T-cell (primary cell): ENCODE measurements at places on chromosomes 5 and 9.

GRCh38 chr5:38724301-38725030, 121.3 kb upstream of the OSMR start:
- DNase-seq: no peak
- no peaks in the 10 kb centered on the region for H3K4me1 ChIP-seq
- H3K27ac ChIP-seq: no peak overlapping the region
- no peaks in the 10 kb centered on the region for H3K36me3 ChIP-seq
- H3K4me3 ChIP-seq: no peak overlapping the region

DNA sequence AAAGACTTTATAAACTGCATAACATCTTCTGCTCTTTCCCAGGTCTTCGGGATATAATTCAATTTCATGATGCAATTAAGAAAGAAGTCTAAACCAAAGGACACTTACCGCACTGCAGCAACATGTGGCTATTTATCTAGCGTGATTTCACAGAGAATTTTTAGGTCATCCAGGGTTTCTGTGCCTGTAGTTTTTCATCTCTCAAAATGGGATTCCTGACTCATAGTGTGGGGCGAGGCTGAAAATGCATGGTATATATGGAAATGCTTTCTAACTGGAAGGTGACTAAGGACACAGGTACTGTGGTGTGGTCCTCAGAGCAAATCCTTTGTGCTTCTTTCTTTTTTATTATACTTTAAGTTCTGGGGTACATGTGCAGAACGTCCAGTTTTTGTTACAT, 557.7 kb upstream of the KLF4 start:
- H3K27me3 ChIP-seq: no peaks in the 10 kb centered on the region
- DNase-seq: no peak

GRCh38 chr9:92185681-92186080, 70.5 kb upstream of the SPTLC1 start:
- no peaks in the 10 kb centered on the region for H3K36me3 ChIP-seq
- no peak overlapping the region for H3K27ac ChIP-seq
- H3K27me3 ChIP-seq: no peaks in the 10 kb centered on the region
- no peaks in the 10 kb centered on the region for H3K4me1 ChIP-seq
- no peak for DNase-seq

DNA sequence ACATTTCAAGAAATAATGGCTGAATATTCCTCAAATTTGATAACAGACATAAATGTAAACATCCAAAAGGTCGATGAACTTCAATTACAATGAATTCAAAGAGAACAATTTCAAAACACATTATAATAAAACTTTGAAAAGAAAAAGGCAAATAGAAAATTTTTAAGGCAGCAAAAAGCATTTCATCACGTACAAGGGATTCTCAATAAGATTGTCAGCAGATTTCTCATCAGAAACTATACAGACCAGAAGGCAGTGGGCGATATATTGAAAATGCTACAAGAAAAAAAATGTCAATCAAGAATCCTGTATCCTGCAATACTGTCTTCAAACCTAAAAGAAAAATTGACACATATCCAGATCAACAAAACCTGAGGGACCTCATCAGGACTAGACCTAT, 62.0 kb downstream of the EDIL3 start:
- H3K36me3 ChIP-seq: no peaks in the 10 kb centered on the region
- no peak overlapping the region for H3K4me3 ChIP-seq
- no peaks in the 10 kb centered on the region for H3K27me3 ChIP-seq
- no peak for DNase-seq
- H3K27ac ChIP-seq: no peak overlapping the region
- no peaks in the 10 kb centered on the region for H3K4me1 ChIP-seq

DNA sequence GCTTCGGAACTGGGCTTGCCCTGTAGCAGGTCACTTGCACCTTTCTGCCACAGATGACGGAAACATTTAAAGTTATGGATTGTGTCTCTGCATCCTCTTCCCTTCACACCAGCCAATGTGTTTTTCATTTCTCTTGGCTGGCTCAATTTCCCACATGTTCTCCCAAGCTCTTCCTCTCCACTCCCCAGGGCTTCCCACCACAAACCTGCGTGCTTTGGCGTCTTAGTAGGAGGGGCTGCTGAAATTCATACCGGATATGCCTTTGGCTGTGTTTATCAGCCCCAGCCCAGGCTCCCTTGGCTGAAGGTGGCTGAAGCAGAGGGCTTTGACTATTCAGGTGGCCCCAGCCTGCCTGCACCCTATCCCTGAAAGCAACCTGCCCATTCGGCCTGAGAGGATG, 32.1 kb downstream of the ADRB2 start:
- no peak for DNase-seq
- no peaks in the 10 kb centered on the region for H3K36me3 ChIP-seq
- no peak overlapping the region for H3K4me3 ChIP-seq
- no peaks in the 10 kb centered on the region for H3K27me3 ChIP-seq
- peaks cover 64% of the 10 kb centered on the region for H3K4me1 ChIP-seq
